Stimulated activated CD8-positive, alpha-beta memory T cell treated with anti-CD3 and anti-CD28 coated beads, Interleukin-15, amount 100 ng/mL, for 24 hours (primary cell): ENCODE measurements at places on chromosomes 6 and 20.

GRCh38 chr6:127547215-127547614 is 28.1 kb upstream of the MTCL3 start:
- no peak for DNase-seq

DNA sequence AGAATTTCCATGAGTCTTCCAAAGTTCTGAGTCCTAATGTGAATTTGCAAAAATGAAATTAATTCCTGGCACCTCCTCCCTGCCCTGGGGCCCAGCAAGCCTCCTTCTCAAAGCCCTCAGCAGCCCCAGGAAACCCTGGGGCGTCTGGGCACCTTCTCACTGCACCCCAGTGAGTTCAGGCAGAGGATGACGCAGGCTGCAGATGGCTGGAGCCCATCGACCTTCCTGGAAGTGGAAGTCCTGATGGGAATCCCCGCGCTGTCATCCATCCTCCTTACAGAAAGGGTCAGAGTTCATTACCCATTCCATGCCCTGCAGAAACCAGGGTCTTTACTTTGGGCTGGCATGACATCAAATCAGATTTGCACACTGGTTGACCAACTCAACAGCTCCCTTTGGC is 31.6 kb downstream of the DLL1 start:
- DNase-seq, result no peak

GRCh38 chr6:3228771-3229565 is 1.5 kb upstream of the TUBB2B start:
- no peak for DNase-seq

DNA sequence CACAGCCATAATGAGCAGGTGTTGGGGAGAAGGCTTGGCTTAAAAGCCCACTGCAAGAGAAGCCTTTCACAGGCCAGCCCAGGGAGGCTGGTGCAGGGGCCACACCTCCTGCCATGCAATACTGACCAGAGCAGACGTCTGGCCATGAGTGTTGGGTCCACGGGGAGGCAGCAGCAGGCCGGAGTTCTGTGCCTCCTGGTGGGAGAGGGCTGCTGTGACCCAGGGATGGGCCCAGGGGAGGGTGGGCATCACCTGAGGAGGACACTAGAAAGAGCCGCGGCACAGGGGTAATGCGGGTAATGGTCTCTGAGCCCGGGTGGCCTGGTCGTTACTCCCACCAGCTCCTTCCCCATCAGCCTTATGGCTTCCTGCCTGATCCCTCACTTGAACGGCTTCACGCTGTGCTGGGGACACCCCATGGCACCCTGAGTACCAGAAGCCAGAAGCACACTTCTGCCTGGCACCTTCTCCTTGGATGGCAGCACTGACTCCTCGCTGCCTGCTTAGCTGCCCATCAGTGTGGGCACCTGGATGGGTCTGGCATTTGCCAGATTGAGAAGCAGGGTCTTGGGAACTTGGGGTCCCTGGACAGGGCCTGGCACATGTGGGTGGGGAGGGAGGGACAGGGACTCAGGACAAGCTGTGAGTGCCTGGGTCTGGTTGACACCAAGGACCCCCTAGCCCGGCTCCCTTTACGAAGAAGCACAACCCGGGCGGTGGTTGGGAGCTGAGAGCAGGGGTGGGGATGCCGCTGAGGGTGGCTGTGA is 108.8 kb downstream of the ASXL1 start:
- no peak for DNase-seq

GRCh38 chr6:108875161-108875555 is 26.9 kb downstream of the ARMC2 start:
- DNase-seq, result no peak

DNA sequence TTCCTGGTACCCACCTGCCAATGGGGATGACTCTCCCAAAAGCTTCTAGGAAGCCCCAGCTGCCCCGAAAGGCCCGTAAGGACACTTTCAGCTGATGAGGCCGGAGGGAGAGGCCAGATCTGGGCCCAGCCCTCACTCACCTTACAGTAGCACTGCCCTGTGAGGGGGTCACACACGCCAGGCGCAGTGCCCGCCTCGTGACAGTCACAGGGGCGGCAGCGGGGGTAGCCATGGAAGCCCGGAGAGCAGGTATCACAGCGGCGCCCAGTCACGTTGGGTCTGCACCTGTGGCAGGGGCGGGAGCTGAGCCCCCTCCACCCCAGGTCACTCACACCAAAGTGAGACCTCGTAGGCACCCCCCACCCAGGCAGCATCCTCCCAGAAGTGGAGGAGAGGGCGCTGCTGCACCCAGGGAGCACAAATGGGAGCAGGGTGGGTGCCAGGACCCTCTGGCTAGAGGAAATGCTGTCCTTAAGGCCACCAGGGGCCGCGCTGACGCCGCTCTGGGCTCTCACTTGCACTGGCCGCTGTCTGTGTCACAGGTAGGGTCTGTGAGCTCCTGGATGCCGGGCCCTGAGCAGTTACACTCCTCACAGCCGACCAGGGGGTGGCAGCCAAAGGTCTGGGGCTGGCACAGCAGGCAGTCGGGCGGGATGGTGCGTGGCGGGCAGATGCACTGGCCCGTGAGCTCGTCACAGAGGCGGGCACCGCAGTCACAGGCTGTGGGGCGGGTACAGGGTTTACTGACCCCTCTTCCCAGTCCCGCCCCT is 25.1 kb downstream of the ADRM1 start:
- DNase-seq, result no peak

GRCh38 chr6:7673063-7673536 is 52.8 kb upstream of the BMP6 start:
- no peak for DNase-seq

- DNase-seq, result no peak
Measured at GRCh38 chr6:108476847-108477430, 83.8 kb upstream of the FOXO3 start.

- DNase-seq, result no peak
Measured at GRCh38 chr6:36563237-36563927, 16.1 kb upstream of the STK38 start.

DNA sequence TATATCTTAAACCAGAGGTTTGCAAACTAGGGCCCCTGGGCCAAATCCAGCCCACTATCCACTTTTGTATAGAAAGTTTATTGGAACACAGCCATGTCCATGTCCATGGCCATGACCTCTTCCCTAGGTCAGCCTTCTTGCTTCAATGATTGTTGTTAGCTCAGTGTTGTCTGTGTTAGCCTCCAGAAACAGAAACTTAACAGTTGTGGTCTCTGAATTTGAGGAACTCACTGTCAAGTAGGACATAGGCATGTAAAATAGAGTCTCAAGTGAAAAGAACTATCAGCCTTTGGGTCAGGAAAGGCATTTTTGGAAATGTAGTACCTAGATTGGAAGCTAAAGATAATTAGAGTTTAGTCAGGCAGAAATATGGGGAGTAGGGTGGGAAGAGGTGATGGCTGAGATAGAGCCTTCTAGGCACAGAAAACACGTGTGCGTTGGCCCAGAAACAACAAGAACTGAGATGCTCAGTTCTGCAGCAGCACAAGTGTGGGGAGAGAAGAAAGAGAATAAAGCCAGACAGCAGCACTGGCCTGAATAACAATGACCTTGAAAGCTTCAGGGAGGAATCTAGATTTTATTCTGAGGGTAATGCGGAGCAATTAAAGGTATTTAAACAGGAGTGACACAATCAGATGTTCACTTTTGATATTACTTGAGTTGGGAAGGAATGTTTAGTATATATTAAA is 87.0 kb upstream of the OLIG3 start:
- DNase-seq, result no peak

- DNase-seq, result no peak
Measured at GRCh38 chr6:16948396-16948795, 153.5 kb upstream of the STMND1 start.

- no peak for DNase-seq
Measured at GRCh38 chr20:34530342-34530741, 14.1 kb downstream of the DYNLRB1 start.

DNA sequence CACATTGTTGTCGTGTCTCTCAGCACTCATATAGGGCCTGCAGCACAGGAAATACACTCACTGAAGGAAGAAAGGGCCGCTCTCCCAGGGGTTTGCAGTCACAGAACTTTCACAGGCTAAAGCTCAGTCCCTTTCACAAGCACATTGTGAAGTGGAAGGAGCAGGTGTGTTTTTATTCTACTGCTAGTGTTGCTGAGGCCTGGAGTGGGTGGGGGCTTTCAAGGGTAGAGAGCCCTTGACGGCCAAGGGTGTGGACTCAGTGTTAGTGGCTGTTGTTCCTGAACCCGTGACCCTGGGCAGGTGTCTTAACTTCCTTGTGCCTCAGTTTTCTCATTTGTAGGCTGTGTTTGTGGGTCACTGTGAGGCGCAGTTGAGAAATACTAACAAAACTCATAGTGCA is 66.2 kb upstream of the SLC22A1 start:
- DNase-seq, result no peak

GRCh38 chr20:12699374-12700228 is 309.2 kb upstream of the SPTLC3 start:
- no peak for DNase-seq

- DNase-seq, result no peak
Measured at GRCh38 chr6:26029570-26029856, 57.7 kb upstream of the HFE start.

GRCh38 chr6:71033890-71034289 is 77.0 kb upstream of the B3GAT2 start:
- DNase-seq, result no peak

- DNase-seq, result no peak
Measured at GRCh38 chr20:51526754-51527153, 15.8 kb downstream of the NFATC2 start.

DNA sequence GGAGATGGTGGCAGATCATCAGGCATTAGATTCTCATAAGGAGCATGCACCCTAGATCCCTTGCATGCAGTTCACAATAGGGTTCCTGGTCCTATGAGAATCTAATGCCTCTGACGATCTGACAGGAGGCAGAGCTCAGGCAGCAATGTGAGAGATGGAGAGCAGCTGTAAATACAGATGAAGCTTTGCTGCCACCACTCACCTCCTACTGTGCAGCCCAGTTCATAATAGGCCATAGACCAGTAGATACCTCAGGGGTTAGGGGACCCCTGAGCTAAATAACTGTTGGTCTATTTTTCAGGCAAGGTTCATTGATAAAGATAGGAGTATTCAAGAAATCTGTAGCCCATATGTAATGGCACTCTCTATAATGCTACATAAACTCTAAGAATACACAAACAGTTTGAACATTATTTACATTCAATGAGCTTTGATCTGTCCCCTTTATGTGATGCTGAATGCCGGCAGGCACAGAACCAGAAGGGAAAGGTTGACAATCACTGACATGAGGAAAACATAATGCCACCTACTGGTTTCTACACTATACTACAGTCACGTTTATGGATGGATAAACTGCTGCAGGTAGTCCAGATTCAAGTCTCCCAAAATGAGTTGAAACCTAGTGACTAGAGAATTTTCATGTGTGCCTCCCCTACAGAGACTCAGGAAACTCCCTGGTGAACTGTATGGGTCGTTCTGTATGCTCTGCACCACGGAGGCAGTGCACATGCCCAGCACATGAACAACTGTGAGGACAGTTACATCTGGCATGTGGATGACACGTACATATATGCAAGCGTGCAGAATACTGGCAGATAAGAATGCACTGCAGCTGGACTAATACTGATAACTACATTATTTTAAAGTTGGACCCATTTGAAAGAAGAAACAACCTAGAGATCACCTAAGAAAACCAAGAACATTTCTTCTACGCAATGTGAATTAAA is 72.0 kb downstream of the DST start:
- DNase-seq, result no peak

DNA sequence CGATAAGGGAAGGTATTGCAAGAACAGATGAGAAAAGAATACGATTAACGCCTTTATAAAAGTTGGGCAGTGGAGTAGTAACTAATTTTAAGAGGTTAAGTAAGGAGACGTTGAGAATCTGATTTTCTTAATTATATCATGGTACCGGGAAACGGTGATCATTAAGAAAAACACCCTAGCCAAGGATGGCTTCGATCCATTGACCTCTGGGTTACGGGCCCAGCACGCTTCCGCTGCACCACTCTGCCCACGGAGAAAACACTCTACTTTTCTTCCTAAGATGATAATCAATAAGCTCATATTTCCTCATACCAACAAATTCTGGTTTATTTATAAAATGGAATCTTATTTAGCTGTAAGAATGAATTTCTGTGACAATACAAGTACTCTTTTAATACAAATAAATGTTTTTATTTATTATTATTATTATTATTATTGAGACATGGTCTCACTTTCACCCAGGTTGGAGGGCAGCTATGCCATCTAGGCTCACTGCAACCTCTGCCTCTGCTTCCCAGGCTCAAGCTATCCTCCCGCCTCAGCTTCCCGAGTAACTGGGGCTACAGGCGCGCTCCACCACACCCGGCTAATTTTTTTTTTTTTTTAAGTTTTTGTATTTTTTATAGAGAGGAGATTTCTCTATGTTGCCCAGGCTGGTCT is 8.3 kb downstream of the POM121L2 start:
- no peak for DNase-seq

GRCh38 chr6:5054245-5054873 is 30.8 kb upstream of the PPP1R3G start:
- no peak for DNase-seq

DNA sequence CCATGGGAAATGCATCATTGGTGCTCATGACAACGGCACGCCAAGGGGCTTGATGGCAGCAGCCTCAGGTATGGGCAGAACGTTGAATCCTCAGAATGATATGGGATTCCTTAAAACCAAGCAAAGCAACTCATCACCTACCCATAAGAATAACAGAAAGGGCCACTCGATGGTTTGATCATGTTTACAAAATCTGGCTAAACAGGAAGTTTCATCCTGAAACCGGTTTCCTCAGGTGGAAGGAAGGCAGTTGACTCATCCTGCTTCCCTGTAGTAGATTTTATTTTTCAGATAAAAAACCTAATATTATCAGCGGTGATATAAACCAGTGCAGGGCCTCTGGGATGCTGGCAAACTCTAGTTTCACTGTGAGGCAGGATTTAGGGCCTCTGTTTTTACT is 136.9 kb upstream of the AGPAT4 start:
- no peak for DNase-seq

GRCh38 chr20:59992526-59993084 is 34.4 kb downstream of the CDH26 start:
- no peak for DNase-seq
